ENCODE measurements at places on chromosomes 7 and 10. TPM values are rescaled to one million over a fixed set of nuclear protein-coding genes. Genes with fewer than 3 reads are reported as not detected.

The GNGT1 gene
- total RNA-seq: 0.37 TPM

The CABCOCO1 gene
- 0.83 TPM for total RNA-seq

The IKZF1 gene
- not detected for total RNA-seq

The TAS2R60 gene
- not detected for total RNA-seq

The AOC1 gene
- total RNA-seq: not detected

The DGKB gene
- 0.14 TPM for total RNA-seq
